ENCODE measurements at places on chromosomes 16 and 17.

- DNase-seq, result peak; percentile 85
Observed at GRCh38 chr17:8118769-8119580, 661 bp upstream of the ALOXE3 start.

GRCh38 chr16:62869837-62870236 is 833.6 kb upstream of the CDH8 start:
- no peak for DNase-seq

DNA sequence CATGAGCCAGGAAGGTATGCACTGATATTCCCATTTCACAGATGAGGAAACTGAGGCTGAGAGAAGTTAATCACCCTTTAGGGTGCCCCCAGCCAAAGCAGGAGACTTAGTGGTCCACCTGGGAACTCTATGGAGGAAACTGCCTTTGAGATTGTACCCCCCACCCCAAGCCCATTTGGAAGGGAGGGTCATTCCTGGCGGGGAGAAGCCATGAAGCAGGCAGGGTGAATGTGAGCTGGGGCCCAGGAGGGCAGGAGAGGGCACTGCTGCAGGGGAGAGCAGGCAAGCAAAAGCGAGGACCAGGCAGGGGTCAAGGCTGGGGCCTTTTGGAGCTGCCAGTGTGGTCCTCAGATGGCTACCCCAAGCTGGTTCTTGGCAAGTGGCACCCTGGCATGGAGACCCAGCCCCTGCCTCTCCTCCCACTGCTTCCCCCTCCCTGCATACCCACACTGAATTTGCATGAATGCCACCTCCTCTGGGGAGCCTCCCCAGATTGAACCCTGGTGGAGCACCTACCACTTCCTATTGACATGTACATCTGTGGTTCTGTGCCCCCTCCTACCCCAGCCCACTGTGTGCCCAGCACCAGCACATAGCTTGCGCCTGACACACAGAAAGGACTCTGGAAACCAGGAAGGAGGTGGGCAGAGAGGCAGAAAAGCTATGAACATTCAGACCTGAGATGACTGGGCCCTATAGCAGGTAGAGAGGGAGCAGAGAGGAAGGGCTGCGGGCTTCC is 965 bp upstream of the TMC6 start:
- no peak for DNase-seq

GRCh38 chr16:17775061-17775460 is 304.3 kb upstream of the XYLT1 start:
- DNase-seq, result peak; percentile 78

GRCh38 chr16:89697161-89697615 is 4.3 kb downstream of the SPATA2L start:
- DNase-seq, result no peak

DNA sequence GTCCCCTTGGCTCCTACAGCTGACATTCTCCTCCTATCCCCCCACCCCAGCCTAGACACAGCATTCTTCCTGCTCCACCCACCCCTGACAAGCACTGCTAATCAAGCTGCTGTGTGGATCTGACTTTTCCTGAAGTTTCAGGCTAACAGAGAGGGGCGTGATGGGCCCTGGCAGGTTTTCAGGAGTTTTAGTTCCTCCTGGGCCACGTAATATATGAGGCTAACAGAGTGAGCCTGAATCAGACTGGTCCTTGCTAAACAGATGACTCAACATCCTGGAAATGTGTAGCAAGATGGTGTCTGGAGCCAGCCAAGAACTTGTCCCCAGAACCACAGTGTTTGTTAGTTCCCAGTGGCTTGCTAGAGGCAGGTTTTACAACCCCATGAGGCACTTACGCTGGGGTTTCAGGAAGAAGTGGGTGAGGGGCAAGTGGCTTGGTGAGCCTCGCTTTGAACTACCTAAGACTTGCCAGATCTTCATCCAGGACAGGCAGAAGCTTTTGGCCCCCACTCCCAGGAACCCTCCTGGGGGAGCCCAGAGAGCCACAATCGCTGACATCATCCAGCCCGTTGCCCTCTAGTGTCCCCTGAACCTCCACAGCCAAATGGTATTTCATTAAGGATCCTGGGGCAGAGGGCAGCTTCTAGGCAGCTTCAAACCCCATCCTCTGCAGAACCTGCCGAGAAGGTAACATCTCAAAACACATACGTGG is 15.9 kb downstream of the TMEM92 start:
- peak; percentile 93 for DNase-seq

GRCh38 chr16:46899443-46900143 is 15.4 kb downstream of the GPT2 start:
- peak; percentile 19 for DNase-seq

GRCh38 chr16:72938795-72939164 is 109.1 kb downstream of the ZFHX3 start:
- DNase-seq, result peak; percentile 91

GRCh38 chr16:71358464-71358998 is at the start of gene CALB2:
CALB2 (plus strand) TSS chr16:71358723; CDS start chr16:71358793, 70 bp downstream.
- peak; percentile 24 for DNase-seq

- no peak for DNase-seq
Observed at GRCh38 chr16:23453338-23454052, 506 bp upstream of the COG7 start.

GRCh38 chr17:64320613-64321553 is 57.8 kb upstream of the TEX2 start:
- peak; percentile 68 for DNase-seq

GRCh38 chr17:4908301-4908700 is 5.4 kb upstream of the CHRNE start:
- no peak for DNase-seq

DNA sequence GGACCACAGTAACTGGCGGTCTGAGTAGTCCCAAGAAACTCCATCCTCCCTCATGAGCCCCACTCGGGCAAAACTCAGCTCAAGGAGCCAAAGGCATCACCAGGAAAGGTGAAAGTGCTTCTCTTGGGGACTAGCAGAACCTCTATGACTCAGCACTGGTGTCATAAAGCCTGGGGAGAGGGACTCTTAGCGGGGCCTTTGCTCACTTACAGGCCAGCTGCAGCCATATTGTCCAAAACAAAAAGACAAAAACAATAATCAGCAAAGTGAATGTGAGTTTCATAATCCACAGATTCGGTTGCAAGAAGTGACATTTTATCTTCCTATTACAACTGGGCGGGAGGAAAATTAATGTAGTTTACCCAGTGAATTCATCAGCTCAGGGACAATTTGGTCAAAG is at the start of gene TEKT5:
Gene TEKT5, minus strand, starts transcription at position 101 of the 400 bp plus-strand sequence. Its CDS starts 57 bp downstream, at position 44.
- no peak for DNase-seq

- DNase-seq, result no peak
Observed at GRCh38 chr16:85284141-85284817, 172.0 kb upstream of the CIBAR2 start.

DNA sequence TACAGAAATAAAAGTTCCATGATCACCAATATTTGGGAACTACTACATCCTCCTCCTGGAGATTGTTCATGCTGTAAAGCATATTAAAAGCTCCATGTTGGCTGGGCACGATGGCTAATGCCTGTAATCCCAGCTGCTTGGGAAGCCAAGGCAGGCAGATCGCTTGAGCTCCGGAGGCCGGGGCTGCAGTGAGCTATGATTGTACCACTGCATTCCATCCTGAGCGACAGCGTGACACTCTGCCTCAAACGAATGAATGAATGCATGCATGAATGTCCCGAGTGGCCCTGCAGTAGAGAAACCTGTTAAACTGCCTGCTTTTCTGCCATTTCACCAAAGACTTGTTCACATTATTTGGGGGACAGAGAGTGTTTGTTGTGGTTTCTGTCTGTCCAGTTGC is 15.0 kb downstream of the CNEP1R1 start:
- DNase-seq, result no peak

- no peak for DNase-seq
Observed at GRCh38 chr16:50263940-50264929, 2.1 kb upstream of the ADCY7 start.

DNA sequence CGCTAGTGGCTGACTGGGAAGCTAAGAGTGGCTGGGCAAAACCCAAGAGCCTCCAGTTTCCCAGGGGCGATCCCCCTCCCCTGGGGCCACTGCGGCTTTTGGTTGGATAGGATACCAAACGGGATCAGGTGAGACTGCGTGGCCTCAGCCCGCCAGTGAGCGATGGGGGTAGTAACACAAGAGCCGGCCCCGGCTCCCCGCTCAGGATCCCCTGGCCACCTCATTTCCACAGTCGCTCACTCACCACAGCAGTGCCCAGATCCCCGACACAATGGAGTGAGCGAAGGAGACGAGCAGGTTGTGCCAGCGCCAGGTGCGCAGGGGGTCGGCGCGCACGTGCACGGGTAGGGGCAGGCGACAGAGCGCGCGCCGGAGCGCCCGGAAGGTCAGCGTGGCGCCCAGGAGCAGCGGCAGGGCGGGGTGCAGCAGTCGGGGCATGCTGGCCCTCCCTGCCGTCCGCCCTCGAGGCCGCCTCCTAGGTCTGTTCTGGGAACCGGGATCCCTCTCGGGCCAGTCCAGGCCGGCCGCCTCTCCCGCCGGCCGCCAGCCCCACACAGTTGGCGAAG is 290 bp downstream of the TLCD1 start:
- peak; percentile 42 for DNase-seq

DNA sequence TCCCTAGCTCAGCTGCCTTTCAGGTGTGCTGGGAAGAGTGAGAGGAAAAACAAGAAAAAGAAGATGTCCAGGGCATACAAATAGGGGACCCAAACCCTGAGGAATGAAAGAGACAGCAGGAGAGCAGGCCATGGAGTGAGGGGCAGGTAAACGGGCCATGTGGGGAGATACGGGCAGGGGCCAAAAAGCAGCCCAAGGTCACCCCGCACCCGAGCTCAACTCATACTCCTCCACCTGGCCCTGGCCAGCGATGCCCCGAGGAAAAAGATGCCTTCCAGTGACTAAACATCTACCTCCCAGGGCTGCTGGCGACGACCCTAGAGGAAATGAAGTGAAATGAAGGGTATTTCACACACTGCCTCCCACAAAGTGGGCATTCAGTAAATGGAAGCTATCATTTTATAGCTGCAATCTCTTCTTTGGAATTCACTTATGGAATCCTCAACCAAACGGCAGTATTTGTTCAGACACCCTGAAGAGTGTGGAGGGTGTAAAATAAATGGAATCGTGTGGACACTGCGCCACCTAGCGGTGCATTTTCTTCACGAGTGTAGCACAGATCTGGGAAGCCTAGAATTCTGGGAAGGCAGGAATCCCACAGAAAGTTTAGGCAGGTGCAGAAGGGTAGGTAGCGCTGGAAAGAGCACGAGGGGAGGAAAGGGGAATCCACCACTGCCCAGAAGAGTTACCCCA is 14.9 kb downstream of the ELAC2 start:
- peak; percentile 80 for DNase-seq

GRCh38 chr16:65572156-65572555 is 450.3 kb upstream of the CDH11 start:
- peak; percentile 77 for DNase-seq

- DNase-seq, result no peak
Observed at GRCh38 chr17:75535119-75535537, 9.6 kb downstream of the LLGL2 start.

DNA sequence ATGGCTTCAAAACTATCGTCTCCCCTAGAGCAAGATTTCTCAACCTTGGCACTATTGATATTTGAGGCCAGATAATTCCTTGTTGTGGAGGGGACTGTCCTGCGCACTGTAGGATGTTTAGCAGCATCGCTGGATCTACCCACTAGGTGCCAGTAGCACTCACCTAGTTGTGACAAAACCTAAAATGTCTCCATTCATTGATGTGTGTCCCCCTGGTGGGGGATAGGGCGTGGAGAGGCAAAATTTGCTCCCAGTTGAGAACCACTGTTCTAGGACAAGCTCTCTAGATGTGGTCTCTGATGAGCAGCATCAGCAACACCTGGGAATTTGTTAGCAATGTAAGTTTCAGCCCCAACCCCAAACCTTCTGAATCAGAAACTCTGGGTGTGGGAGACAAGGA is 259.0 kb downstream of the XYLT1 start:
- no peak for DNase-seq

- DNase-seq, result peak; percentile 68
Observed at GRCh38 chr16:3182608-3183444, 5.2 kb upstream of the OR1F1 start.

DNA sequence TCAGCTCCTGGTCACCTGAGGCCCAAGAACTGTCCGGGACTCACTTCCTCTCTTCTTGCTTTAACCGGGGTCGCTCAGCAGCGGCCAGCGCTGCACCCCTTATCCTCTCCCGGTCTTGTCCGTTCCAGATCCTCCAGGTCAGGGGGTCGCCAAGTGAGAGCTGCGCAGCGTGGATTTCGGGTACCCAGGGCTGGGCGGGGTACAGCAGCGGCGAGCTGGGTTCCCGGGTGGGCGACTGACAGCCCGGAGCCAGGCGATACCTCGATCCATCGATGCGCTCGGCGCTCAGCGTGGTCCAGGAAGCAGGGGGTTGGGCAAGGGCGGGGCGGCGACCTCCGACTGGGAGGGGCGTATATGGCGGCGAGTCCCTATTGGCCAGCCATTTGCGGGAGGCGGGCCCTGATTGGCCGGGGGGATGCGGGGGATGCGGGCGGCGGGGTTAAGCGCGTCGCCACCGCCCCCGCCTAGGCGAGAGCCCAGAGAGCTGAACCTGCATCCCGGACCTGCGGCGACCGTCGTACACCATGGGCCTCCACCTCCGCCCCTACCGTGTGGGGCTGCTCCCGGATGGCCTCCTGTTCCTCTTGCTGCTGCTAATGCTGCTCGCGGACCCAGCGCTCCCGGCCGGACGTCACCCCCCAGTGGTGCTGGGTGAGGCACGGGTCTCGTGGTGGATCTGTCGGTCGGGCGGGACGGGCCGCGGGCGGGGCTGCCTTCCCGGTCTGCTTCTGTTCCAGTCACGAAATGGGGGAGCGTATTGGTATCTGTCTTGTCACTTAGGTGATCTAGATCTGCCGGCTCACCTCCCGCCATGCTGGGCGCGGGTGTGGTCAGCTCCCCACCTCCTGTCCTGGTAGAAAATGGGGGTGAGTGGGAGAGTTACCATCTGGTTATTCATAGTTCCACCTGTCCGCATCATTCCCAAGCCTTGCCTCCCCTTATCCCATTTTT is at the start of gene PLA2G15:
Gene PLA2G15, plus strand, starts transcription at position 471 of the 951 bp plus-strand sequence. Its CDS starts 54 bp downstream, at position 525.
- peak; percentile 96 for DNase-seq

- DNase-seq, result no peak
Observed at GRCh38 chr16:12661656-12662172, 142.0 kb downstream of the CPPED1 start.

GRCh38 chr17:32189343-32189742 is 47.0 kb downstream of the RHOT1 start:
- DNase-seq, result no peak

GRCh38 chr17:21418446-21419298 is 42.5 kb downstream of the KCNJ12 start:
- DNase-seq, result no peak

DNA sequence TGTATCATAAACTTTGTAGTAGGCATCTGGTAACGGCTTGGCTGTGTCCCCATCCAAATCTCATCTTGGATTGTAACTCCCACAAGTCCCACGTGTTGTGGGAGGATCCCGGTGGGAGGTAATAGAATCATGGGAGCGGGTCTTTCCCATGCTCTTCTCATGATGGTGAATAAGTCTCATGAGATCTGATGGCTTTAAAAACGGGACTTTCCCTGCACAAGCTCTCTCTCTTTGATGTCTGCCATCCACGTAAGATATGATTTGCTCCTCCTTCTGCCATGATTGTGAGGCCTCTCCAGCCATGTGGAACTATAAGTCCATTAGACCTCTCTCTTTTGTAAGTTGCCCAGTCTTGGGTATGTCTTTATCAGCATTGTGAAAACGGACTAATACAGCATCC is 248.7 kb downstream of the SNX29 start:
- no peak for DNase-seq

Measured in brain microvascular endothelial cell (primary cell).